ENCODE measurements at places on chromosomes 16 and 17. TPM values are rescaled to one million over a fixed set of nuclear protein-coding genes. Genes with fewer than 3 reads are reported as not detected.

- no peak for DNase-seq
These were observed 40.7 kb downstream of the RGS9 start for GRCh38 chr17:65177901-65178300.

GRCh38 chr16:12416136-12416787 is 387.4 kb downstream of the CPPED1 start:
- DNase-seq, result no peak

The ADAT1 gene
- 44.4 TPM for total RNA-seq

DNA sequence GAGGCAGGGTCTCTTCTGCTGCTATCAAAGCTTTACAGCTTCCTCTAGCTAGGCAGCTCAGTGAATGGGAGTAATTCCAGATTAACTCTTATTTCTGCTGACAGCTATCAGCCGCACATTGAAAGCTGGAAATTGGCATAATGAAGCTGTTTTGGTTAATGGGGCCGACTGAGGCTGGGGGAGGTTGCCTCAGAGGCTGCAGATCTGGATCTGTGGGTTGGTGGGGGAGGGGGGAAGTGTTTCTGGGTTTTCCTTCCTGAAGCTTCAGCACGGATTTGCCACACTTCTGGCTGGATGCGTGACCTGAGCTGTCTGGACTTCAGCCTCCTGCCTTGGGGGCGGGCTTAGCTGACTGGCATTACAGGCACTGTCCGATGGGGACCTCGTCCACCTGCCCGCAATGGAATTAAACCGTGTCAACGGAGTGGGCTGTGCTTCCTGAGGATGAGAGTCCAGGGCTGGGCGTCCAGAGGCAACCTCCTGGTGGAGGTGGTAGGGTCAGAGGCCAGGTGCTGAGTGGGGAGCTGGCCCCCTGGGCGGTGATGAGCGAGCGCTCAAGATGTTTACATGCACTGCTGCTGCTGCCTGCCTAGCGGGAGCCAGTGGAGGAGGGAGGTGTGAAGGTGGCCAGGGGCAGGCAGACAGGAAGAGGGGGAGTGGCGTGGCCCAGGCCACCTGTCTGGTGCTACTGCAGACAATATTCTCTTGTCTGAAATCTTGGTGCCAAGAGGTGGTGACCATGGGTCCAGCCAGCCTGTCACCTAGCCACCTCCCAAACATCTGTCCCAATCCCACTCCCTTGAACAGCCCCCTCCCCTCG is 6.7 kb upstream of the ABCC3 start:
- DNase-seq, result no peak

DNA sequence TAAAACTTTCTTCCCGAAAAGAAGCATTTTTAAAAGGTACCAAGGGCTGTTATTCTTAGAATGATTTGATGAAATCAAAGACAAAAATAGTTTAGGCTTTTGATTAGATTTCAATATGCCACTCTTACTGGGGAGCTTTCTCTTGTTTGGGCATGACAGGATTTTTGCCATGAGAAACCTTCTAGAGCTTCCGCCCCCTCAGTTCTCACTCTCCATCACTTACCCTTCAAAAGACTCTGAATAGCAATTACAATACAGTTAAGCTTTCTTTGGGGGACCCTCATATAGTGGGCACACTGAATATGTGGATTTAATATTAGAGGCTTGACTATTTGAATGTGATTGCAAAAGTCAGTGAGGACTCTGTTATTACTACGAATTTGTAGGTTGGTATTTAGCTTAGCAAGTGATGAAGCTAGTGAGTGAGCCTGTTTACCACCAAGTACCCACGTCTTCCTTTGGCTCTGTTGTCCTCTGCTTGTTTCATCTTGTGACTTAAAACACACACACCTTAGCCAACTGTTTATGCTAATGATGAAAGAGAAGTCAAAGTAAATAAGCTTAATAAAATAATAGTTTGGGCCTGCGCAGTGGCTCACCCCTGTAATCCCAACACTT is 158.7 kb upstream of the TBX2 start:
- no peak for DNase-seq

The CA5A gene
- not detected for total RNA-seq

DNA sequence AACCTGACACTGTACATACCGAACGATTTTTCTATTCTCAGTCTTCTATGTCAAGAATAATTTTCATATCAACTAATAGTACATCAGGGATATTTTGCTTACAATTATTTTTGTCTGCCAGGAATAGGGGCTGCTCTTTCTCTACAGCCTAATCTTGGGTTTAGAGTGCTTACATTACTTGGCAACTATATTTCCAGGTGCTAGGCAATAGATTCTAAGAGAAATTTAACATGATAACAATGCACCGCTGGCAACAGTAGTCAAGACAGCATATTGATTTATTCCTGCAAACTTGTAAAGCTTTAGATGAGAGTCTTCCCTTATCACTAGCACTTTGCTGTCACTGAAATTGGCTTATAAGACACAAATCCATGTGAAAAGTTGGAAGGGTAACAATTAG is 935.9 kb downstream of the CDH11 start:
- DNase-seq, result no peak

DNA sequence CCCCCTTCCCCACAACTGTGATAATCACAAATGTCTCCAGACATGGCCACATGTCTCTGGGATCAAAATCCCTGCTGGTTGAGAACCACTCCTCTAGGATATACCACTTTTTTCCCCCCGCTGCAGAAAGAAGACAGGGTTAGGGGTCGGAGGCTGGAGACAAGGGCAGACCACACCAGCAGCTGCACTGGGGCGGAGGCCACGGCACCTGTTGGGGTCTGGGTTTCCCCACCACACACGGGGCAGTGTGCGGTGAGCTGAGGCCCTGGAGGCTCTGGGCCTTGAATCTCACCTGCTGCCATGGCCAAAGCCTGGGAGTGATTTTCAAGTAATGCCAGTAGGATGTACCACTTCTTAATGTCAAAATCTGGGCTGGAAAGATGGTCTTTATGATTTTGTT is 320.5 kb downstream of the SNX29 start:
- DNase-seq, result no peak

GRCh38 chr16:27780468-27781194 is 230.7 kb downstream of the KATNIP start:
- no peak for DNase-seq

GRCh38 chr16:64889446-64889845 is 232.4 kb downstream of the CDH11 start:
- no peak for DNase-seq

- no peak for DNase-seq
These were observed 41.8 kb downstream of the EMP2 start for GRCh38 chr16:10538583-10538982.

The NMRAL1 gene
- total RNA-seq, result 35.6 TPM

- no peak for DNase-seq
These were observed 2.9 kb downstream of the TNS4 start for GRCh38 chr17:40498281-40499084.

GRCh38 chr16:76338472-76338871 is 61.3 kb downstream of the CNTNAP4 start:
- no peak for DNase-seq

GRCh38 chr16:68995011-68995504 is 110.4 kb upstream of the HAS3 start:
- no peak for DNase-seq

GRCh38 chr16:22126037-22126558 is 33.8 kb downstream of the VWA3A start:
- DNase-seq, result no peak

- DNase-seq, result no peak
These were observed 146.4 kb upstream of the KCNJ16 start for GRCh38 chr17:69928611-69929010.

The AOC3 gene
- total RNA-seq, result 31.7 TPM

DNA sequence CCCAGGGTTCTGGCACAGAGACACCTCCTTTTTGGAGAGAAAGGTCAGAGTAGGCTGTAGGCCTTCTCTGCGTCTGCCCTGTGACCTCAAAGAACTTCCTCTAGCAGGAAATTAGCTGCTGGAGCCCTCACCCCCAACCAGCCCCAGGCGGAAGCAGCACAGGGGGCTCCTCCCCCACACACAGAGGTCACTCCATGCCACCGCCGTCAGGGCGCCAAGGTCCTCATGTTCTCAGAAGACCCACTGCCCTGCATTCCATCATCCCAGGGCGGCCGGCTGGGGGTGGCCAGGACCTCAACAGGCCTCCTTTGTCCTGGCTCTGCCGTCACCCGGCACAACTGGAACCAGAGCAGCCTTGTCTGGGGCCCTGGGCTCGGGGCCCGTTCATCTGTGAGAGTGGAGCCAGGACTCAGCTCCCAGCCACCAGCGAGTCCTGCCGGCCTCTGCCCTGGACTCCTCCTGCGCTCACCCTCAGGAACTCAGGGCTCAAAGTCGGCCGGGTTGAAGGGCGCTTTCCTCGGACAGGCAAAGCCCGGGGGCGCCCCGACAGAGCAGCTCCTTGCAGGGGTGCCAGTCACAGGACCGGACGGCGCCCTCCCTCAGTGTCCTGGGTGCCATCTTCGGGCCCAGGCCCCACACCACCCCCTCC is 1.2 kb downstream of the TMC6 start:
- no peak for DNase-seq

DNA sequence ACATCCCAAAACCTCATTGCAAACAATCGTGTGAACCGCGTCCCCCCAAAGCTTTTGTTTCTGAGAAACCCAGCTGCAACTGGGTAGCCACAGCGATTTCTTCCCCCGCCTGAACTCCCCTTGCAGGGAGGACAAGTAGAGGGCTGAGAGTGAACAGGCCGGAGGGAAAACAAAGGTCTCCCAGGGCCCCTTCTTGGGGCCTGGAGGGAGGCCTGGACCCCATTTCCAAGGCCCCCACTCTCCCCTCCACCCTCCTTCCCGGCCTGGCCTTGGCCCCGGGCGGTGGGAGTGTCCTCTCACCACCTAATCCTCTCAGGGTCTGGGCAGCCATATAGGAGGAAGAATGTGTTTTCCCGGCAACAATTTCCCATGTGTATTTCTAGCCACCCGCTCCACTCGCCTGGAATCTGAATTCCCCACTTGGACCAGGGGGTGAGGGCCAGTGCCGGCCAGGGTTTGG is 2.6 kb downstream of the GLIS2 start:
- no peak for DNase-seq

DNA sequence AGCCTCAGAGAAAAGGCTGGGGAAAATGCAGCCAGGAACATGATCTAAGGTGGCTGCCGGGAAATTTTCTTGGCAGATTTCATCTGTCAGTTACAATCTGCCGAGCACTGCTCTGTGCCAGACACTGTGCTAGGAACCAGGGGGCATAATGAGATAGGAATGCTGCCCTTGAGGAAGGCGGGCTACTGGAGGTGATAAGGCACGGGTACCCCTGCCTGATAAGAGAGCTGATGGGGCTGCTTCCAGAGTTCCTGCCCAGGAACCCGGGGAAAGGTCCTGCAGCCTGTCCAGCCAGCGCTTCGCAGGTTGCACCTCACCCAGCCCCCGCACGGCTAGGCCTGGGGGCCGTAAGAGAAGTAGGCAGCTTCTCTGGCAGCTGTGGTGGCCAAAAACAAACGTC is 3.1 kb downstream of the SCNN1G start:
- no peak for DNase-seq

DNA sequence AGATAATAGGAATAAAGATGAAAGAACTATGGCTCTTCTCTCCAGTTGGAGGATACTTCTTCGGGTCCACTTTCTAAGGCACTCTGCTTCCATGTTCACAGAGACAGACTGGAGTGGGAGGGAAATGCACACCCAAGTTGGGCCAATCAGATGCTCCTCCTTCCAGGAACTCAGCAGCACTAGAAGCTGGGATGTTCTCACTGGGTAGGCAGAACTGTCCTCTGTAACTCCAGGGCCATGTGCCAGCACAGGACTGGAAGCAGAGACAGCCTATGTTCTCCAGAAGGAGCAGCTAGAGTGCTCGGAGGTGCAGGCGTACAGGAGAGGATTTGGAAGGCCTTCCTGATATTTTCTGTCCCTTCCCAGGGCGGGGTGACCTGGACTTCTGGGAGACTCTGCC is 49.9 kb upstream of the SREBF1 start:
- DNase-seq, result no peak

DNA sequence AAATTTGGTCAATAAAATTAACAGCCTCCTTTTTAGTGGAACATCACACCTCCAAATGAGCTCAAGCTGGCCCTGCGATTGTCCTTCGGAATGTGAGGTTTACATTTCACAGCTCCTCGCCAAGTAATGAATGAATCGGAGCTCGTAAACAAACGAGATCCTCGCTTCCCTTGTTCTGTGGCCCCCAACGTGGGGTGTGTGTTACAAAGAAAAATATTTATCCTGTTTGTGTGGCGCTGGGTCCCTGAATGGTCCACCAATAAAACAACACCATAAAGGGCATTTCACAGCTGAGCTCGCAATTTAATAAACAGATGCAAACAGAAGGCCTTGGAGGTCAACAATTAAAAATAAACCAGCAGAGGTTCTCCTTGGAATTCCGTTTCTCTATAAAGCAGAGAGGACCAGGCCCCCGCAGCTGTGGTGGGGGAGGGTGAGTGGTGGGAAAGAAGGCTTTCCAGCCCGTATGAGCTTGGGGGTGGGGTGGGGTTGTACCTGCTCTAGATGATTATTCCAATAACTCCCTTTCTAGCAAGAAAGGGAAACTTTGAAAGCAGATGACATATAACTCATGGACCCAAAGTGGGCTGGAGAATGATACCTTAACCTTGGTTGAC is 393.9 kb upstream of the SALL1 start:
- DNase-seq, result no peak

The APOBR gene
- 2.5 TPM for total RNA-seq

The KCTD2 gene
- 17.2 TPM for total RNA-seq

DNA sequence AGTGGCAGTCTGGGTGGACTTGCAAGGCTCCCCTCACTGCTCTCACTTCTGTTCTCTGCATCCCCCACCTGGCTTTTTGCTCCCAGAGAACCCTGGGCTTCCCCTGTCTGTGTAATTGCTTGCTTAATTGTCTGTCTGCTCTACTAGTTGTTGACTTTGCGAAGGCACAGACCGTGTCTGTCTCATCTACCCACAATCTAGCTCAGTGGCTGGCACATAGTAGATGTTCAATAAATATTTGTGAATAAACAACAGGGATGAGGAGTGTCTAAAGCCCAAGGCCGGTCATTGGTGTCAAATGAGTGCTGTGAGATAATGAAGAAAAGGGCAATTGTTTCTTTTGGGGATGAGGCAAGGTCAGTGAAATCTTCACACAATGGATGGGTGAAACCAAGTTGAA is 2.8 kb upstream of the SEZ6 start:
- no peak for DNase-seq

DNA sequence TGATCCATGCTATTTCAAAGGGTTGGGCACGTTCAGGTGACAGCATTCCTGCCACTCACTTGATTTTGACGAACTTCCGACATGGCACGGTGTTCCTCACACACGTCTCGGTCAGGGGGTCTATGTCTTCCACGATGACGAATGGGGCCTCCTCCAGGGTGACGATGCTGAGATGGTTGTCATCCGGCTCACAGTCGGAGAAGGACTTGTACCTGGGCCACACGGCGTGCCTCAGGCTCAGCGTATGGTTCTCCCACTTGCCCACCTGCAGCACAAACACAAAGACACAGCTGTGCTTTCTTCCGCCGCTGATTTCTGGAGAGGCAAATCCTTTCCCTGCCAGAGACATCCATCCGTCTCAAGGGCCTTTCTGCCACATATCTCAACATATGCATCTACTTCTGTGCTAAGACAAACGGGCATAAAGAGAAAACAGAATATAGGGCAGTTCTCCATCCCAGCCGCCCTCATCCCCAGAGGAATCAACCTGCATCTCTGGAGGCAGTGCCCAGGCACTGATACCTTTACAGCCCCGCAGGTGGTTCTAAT is 332.5 kb downstream of the GRIN2A start:
- DNase-seq, result no peak

The CIITA gene
- total RNA-seq, result 16.7 TPM

The MKS1 gene
- total RNA-seq, result 13.0 TPM
